ENCODE measurements at places on chromosomes 7 and 10. TPM values are rescaled to one million over a fixed set of nuclear protein-coding genes. Genes with fewer than 3 reads are reported as not detected.

Gene HTR5A
- not detected for total RNA-seq

Gene CLRN3
- total RNA-seq: not detected

Gene C10orf67
- not detected for total RNA-seq

Gene ASAH2
- total RNA-seq: 0.64 TPM

Gene ZNF92
- total RNA-seq: 7.3 TPM

Gene SEMA3C
- total RNA-seq: not detected
